ENCODE measurements at places on chromosomes 3 and 15.

GRCh38 chr3:13712682-13713180 lies 163.8 kb downstream of the FBLN2 start:
- DNase-seq = no peak

- no peak for DNase-seq
Observed at GRCh38 chr3:56055546-56055945, 412.7 kb downstream of the ERC2 start.

GRCh38 chr3:52498137-52499054 lies 3.3 kb downstream of the STAB1 start:
- DNase-seq = no peak

DNA sequence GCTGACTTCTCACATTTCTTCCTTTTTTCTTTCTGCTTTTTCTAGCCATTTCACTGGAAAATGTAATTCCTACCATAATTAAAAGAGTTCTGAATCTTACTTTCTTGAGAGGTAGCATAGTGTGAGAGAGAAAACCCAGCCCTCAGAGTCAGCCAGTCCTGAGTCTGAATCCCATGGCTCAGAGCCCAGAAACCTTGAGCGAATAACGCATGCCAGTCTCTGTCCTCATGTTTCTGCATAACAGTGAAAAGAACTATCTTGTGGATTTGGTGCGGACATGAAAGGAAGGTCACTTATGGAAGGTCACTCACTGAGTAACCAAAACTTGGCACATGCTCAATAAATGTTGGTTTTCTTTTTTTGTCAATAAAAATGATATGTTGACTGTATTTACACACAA lies 29.3 kb upstream of the SLCO3A1 start:
- no peak for DNase-seq

DNA sequence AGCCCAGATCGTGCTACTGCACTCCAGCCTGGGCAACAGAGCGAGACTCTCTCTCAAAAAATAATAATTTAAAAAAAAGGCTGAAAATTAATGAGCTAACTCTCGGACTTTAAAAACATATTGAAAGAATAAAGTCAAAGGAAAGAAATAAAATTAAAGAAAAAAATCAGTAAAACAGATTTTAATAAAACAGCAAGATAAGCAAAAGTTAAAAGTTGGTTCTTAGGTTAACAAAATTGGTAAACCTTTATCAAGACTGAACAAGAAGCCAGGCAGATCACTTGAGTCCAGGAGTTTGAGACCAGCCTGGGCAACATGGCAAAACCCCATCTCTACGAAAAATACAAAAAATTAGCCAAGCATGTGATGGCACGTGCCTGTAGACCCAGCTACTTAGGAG lies 20.7 kb downstream of the TRPM7 start:
- no peak for DNase-seq

GRCh38 chr15:84604826-84605553 lies 4.2 kb downstream of the ZSCAN2 start:
- DNase-seq = no peak

- no peak for DNase-seq
Observed at GRCh38 chr15:74451322-74451721, 9.6 kb downstream of the UBL7 start.

DNA sequence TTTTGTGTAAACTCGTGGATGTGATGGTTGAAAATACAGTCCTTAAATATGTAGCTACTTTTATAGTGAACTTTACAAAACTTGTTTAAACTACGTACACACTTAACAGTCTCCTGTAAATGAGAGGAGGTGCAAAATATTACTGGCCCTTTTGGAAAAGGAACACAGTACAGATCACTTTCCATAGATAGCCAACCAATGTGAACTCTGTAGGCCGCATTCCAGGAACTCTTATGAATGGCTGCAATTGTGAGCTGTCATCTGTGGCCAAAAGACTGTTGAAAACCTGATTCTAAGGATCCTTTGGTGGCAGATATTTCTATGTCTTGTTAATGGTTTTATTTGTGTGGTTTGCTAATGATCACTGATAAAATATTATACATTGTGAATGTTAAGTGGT lies 6.2 kb downstream of the TSC22D2 start:
- DNase-seq = peak; percentile 46

- no peak for DNase-seq
Observed at GRCh38 chr3:175184392-175184791, 325.3 kb downstream of the NAALADL2 start.

DNA sequence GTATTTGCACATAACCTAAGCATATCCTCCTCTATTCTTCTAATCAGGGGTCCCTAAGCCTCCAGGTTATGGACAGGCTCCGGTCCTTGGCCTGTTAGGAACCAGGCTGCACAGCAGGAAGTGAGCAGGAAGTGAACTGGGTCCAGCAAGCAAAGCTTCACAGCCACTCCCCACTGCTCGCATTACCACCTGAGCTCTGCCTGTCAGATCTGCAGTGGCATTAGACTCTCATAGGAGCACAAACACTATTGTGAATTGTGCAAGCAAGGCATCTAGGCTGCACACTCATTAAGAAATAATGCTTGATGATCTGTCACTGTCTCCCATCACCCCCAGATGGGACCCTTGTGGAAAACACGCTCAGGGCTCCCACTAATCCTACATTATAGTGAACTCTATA lies 9.8 kb downstream of the MSL2 start:
- DNase-seq = no peak

DNA sequence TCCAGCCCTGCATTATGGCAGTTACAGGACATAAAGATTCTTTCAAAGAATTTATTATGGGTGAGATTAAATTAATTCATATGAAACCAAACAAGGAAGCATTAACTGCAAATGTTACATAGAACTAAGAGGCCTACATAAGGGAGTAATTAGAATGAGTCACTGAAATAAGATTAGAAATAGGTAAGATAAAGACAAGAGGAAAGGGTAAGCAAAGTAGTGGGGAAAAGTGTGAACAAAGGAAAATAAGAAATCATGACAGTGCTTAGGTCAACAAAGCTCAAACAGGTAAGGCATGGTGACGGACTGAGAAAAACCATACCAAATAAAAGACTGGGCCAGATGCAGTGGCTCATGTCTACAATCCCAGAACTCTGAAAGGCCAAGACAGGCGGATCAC lies 74.3 kb downstream of the SETD2 start:
- no peak for DNase-seq

All from PC-9 (cell line).